Urinary bladder (tissue), 4 donors: ENCODE measurements at places on chromosomes 5 and 9. TPM values are rescaled to one million over a fixed set of nuclear protein-coding genes. Genes with fewer than 3 reads are reported as not detected.

The ATOX1 gene
- total RNA-seq, result 30.8 TPM

The NR4A3 gene
- total RNA-seq, result 4.7 TPM

The FAM221B gene
- total RNA-seq, result 0.21 TPM

The ACSL6 gene
- 2.3 TPM for total RNA-seq
